M059J (cell line): ENCODE measurements at places on chromosomes 6 and 20. TPM values are rescaled to one million over a fixed set of nuclear protein-coding genes. Genes with fewer than 3 reads are reported as not detected.
A peak's percentile ranks its signal among the peaks of the same experiment; 100 is the strongest.

NKX2-4 gene
- total RNA-seq, result 0.86 and 1.2 TPM in 2 replicates

DNA sequence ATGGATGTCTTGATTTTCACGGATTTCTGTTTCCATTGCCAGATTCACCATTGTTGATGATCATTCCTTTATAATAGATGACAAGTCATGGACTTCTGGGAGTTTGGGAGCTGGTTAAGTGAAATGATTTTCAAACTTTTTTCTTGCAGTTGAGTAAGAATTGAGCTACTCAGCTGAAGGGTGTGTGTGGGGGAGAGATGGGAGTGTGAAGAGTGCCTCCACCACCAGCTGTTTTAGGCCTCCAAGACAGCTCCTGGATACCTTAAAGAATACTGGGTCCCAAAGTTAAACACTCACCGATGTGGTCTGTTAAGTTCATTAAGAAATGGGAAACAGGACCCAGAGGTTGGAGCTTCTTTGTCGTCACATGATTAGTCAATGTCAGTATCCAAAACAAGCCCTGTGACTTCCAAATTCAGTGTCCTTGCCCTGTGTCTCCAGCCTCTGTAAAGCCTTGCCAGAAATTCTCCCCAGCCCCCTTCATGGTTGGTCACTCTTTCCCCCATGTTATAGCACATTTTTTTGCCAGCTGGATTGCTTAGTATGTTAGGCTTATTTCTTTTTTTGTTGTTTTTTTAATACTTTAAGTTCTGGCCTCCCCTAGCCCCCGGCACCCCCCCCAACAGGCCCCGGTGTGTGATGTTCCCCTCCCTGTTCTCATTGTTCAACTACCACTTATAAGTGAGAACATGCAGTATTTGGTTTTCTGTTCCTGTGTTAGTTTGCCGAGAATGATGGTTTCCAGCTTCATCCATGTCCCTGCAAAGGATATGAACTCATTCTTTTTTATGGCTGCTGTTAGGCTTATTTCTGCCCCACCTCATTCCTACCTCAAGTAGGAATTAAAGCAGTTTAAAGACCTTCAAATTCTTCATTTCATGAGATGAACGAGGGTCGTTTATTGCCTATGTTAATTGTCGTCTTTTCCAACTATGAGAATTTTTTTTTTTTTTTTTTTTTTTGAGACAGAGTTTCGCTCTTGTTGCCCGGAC, 26.9 kb downstream of the BICRAL start:
- DNase-seq, result no peak

OVOL2 gene
- total RNA-seq, result 0.22 TPM in 1 of 2 replicates, not detected in the other

GRCh38 chr6:147486683-147487082, 21.8 kb upstream of the SAMD5 start:
- no peak for DNase-seq

GRCh38 chr6:136982928-136983327, 60.8 kb downstream of the SLC35D3 start:
- no peak for DNase-seq

DNA sequence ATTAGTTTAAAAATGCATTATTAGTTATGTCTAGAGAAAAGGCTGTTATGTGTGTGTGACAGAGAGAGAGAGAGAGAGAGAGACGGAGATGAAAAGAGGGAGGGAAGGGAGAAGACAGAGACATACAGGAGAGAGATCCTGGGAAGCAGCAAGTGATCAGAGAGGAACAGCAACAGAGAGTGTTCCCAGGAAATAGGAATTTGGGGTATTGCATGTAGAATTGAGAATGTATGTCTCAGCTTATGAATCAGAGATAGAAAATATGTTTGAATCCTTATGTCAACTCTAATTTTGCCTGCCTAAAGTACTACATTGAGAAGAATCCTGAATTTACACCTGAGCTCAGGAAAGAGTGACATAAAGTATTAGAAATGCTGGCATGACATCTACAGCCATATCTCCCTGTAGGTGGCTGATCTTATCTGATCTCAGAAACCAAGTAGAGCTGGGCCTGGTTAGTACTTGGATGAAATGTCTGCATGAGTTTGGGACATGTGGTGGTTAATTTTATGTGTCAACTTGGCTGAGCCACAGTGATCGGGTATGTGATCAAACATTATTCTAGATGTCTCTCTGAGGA, 130.6 kb downstream of the TENT5A start:
- no peak for DNase-seq

- no peak for DNase-seq
Measured at GRCh38 chr6:99711302-99711701, 104.7 kb downstream of the PRDM13 start.

EYA2 gene
- 0.02 and 0.15 TPM in 2 replicates for total RNA-seq

DNA sequence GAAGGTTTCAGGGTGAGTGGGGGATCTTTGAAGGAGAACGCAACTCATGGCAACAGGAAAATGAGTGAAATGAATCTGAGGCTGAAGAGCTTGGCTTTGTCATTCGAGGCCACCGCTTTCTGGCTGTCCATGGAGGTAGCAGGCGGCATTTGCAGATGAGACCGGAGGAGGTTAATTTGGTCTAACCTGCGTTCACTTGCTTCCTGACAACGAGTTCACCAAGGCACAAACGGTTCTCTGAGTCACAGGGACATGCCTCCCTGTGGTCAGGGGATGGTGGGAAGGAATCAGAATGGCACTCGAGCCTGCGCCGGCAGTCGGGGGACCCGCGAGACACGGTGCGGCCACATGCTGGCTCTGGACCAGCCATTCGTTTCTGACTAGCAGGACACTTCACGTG, 75.0 kb downstream of the IRF4 start:
- peak; percentile 27 for DNase-seq

GRCh38 chr20:34570859-34571306, 12.4 kb downstream of the MAP1LC3A start:
- DNase-seq, result peak; percentile 93

DNA sequence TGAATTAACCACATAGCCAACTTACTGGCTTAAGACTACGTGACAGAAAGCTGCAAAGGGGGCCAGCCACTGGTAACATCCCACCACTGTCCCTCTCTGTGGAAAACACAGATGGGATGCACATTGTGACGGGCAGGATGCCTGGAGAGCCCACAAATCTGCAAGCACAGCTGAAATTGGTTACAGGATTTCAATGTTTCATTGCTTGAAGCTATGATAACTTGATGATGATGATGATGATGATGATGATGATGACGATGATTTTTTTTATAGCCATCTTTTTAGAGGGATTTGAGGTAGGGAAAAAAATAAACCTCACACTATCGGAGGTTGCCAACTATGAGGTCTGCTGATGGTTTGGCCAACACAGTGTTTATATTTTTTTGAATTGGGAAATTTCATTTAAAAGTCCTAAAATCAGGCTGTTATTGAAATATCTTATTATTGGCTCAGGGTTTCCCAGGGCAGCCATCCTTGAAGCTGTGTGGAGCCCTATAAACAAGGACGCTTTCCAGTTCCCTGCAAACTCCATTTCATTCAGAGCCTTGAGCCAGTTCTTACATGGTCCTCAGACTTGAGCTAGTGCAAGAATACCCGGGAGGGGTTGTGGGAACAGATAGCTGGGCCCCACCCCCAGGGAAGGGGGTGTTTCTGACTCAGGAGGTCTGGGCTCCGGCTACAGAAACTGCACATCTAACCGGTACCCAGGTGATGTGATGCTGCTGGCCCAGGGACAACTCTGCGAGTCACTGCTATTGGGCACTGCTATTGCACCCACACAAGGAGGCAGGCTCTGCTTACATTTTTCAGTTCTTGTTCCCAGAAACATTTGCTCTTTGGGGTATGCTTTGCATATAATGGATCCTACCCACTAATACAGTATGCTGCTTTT, 27.1 kb downstream of the BCAS1 start:
- peak; percentile 49 for DNase-seq

GRCh38 chr20:25173886-25174308, 21.6 kb upstream of the ENTPD6 start:
- peak; percentile 76 for DNase-seq
